Breast epithelium (tissue), 4 donors: ENCODE measurements at places on chromosomes 2 and 18.

- no peak for DNase-seq
Measured at GRCh38 chr18:8858888-8859511, 153.6 kb downstream of the MTCL1 start.

DNA sequence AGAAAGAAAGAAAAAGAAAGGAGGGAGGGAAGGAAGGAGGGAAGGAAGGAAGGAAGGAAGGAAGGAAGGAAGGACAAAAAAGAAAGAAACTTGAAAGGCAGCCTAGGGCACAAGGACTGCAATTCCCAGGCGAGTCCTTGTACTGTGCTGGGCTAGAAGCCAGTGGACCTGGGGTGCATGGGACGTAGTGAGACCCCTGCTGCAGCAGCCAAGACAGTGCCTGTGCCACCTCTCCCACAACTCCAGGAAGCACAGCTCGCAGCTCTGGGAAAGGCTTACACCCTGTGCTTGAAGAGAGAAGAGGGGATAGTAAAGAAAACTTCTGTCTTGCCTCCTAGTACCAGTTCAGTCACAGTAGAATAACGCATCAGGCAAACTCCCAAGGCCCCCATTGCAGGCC, 227.9 kb upstream of the CDH7 start:
- no peak for DNase-seq

- DNase-seq, result no peak
Measured at GRCh38 chr18:7740821-7741220, 173.7 kb downstream of the PTPRM start.

DNA sequence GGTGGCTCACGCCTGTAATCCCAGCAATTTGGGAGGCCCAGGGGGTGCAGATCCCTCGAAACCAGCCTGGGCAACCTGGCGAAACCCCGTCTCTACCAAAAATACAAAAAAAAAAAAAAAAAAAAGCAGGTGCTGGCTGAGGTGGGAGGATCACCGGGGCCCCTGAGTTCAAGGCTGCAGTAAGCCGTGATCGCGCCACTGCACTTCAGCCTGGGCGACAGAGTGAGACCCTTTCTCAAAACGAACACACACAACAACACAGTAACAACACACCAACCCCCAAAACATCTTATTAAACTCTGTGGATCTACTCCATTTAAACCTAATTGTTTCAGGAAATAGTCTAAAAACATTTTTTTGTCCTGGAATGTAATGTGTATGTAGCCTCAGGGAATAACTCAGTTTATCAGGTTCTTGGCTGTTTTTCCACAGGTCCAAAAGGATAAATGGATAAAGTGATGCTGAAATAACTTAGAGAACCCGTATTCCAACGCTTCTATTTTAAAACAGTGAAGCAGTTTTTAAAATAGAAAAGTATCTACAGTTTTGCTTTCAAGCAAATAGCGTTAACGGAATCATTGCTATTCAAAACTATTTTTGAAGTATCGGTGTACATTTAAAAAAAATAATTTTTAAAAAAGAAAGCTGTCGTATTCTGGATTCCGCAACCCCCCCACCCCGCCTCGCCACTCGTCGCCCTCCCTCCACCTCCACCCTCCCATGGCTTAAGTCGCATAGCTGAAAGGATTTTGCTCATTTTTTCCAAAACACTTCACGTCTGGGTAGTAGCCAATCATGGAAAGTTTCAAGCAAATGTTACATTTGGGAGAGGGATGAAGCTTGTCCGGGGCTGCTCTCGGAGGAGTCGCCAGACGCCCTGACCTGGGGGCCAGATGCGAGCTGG, 895 bp upstream of the GLS start:
- no peak for DNase-seq

DNA sequence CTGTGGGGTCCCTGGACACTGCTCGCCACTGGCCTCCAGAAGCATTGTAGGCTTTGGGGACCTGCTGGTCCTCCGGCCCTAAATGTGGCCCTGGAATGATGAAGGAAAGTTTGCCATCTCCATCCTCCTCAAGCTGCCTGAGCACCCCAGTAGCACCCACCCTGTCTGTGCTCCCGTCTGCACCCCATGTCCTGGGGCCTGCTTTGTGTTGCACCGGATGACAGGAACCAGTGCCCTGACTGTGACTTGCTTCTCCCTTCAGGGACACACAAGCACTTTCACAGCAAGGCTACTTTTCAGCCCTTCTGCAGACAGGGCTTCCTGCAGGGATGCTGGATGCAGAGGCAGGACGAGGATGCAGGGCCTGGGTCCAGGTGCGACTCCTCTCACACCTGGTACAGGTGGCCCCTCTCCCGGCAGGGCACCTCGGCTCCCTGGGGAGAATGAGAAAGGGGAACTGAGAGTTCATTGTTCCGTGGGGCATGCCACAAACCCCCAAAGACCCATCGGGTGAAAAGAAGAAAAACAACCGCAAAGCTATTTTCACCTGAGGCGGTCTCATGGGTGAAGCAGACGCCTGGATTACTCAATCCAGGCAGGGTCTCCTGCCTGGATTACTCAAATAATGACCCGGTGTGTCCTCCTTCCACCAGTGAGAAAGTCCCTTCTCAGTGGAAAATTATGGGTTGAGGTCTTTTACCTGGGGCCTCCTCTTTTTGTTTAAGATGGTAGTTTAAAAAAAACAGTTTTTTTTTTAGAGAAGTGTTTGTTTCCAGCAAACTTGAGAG, 74.9 kb downstream of the LONRF2 start:
- DNase-seq, result no peak

- no peak for DNase-seq
Measured at GRCh38 chr2:74939919-74940812, 18.3 kb upstream of the POLE4 start.

- no peak for DNase-seq
Measured at GRCh38 chr2:65620524-65620923, 188.1 kb upstream of the SPRED2 start.

- no peak for DNase-seq
Measured at GRCh38 chr2:227373389-227373788, 5.7 kb downstream of the TM4SF20 start.

- no peak for DNase-seq
Measured at GRCh38 chr2:98769114-98769476, 38.2 kb upstream of the MGAT4A start.

GRCh38 chr2:162915858-162916257, 77.3 kb upstream of the KCNH7 start:
- no peak for DNase-seq

GRCh38 chr2:164205347-164205746, 415.9 kb downstream of the GRB14 start:
- DNase-seq, result no peak

- DNase-seq, result no peak
Measured at GRCh38 chr2:149148194-149149006, 109.9 kb downstream of the LYPD6B start.

- no peak for DNase-seq
Measured at GRCh38 chr2:15975676-15976075, 35.3 kb downstream of the MYCN start.

DNA sequence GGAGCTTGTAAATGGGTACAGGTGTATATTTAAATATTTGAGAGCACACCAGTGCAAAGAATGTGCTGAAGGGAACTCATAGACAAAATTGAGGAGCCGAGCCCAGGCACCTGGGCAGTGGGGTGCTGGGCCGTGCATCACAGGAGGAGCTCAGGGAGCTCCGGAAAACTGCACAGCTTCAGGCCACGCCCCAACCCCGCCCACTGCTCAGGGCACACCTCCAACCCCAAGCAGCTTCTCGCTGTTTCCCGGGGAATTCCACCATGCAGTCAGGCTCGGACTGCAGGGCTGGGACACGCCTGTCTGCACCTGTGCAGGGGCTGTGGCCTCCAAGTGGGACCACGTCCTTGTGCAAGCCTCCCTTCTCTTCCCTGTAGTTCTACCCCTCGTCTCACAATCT, 243.0 kb downstream of the HDAC4 start:
- DNase-seq, result peak; percentile 58

- no peak for DNase-seq
Measured at GRCh38 chr2:160613466-160614153, 120.0 kb upstream of the RBMS1 start.

GRCh38 chr2:46800218-46800617, 115.4 kb downstream of the MCFD2 start:
- DNase-seq, result no peak

- DNase-seq, result no peak
Measured at GRCh38 chr2:37623971-37624900, 47.2 kb downstream of the CDC42EP3 start.

- DNase-seq, result no peak
Measured at GRCh38 chr2:23478933-23479683, 94.1 kb downstream of the KLHL29 start.

GRCh38 chr2:54106631-54107454, 8.6 kb upstream of the ACYP2 start:
- no peak for DNase-seq

DNA sequence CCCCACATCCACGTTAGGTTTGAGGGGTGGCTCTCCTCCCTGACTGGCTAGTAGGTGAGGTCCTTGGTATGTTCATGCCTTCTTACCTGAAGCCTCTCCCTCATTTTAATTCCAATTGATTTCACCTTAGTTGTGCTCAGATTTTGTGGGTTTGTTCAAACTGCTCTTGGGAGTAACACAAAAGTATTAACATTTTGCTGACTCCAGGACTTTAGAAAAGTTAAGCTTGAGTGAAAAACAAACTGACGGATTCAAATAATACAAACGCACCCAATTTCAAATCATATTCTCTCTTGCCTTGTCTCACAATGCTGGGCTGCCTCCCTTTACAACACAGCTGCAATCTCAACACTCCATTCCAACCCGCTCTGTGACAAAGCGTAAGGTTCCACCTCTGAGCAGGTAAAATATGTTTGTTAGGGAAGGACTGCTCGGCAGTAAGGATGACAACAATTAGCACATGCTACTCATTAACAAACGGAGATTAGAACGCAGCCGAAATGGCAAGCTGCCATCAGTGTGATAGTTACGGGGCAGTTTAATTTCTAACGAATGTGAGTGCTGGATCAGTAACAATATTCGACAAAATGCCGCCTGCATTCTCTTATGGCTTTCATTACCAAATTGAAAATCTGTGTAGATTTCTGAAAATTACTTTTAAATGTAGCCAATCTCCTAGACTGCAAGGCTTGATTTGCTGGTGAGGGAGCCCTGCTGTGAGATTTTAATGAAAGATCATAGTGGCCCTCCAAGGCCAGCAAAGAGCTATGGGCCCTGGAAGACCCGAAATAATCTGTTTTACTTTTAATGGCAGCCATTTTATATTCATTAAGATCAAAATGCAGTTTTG, 730.6 kb upstream of the FANCL start:
- no peak for DNase-seq
